ENCODE measurements at places on chromosomes 1 and 21. TPM values are rescaled to one million over a fixed set of nuclear protein-coding genes. Genes with fewer than 3 reads are reported as not detected.

INSRR gene
- total RNA-seq: 0.68 TPM

TRNP1 gene
- total RNA-seq: 1.3 TPM

DDAH1 gene
- not detected for total RNA-seq

TMPRSS15 gene
- not detected for total RNA-seq

Data from activated CD4-positive, alpha-beta T cell treated with anti-CD3 and anti-CD28 coated beads, Interleukin-2, amount 10 ng/mL, durations not matched to agents 24 days and 14 days (primary cell).